ENCODE measurements at places on chromosomes 4 and X.

- DNase-seq, result no peak
These were observed 127.1 kb upstream of the ANXA3 start for GRCh38 chr4:78424461-78424860.

GRCh38 chr4:26248647-26249046 is 72.2 kb upstream of the RBPJ start:
- DNase-seq, result peak; percentile 72

DNA sequence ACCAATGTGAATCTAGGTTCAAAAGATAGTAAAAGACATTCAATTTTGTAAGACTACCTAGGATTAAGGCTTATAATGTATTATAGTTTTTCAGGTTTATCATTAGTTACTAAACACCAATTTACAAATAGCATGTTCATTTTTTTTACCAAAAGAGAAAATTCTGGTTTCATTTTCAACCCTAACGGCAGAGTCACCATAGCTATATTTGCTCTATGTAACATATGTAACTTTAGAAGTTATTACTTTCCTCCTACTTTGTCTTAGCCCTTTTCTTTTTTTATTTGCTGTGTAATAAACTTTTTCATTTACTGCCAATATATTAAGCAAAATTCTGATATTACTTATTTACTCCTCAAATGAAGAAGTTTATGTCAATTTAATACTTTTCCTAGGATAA is 639.6 kb downstream of the ARAP2 start:
- no peak for DNase-seq

GRCh38 chrX:44822601-44823000 is 21.2 kb upstream of the DUSP21 start:
- DNase-seq, result no peak

DNA sequence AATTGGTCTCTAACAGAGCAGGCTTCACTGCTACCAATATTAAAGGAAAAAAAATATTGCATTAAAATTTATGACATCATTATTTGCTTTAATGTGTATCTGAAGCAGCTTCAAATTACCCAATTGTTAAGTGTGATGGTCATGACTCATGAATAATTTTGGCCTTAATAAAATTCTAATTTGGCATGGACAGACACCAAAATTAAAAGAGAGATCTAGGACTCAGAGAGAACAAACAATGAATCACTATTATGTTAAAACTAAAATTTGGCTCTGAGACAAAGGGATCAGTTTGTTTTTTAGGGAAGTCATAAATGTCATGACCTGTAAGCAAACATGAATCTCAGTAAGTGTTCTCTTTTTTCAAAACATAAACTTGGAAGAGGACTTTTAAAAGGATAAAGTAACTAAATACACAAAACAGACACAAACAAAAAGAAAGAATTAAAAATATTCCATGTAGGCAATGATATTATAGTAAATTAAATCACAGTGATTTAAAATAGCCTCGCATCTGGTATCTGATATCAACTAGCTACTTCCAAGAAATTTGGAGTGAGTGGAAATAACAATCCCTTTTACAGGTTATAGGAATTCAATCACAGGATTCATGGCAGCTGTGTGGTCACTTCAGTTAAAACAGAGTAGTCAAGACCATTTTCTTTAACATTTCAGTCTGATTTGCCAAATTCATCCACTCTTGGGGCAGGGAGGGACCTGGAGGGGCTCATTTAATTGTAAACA is 11.6 kb downstream of the VEGFC start:
- peak; percentile 58 for DNase-seq

DNA sequence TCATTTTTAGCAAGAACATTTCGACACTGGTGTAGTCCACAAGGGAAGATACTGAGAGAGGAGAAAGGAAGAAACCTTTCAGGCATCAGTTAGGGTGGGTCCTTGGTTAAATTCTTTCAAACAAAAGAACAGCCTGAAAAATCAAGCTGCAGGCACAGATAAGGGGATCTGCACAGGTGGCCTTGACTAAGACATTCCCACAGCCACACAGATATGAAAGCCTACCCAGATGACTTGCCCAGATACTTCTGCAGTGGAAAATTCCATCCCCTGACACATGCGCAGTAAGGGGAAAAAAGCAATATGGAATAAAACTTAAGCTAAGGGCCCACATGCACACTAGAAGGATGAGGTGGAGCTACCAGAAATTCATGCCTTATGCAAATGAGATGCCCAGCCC is 8.9 kb upstream of the TMEM165 start:
- DNase-seq, result no peak

GRCh38 chr4:17064959-17065358 is 166.5 kb upstream of the LDB2 start:
- no peak for DNase-seq

GRCh38 chr4:149513081-149513480 is 302.6 kb downstream of the IQCM start:
- DNase-seq, result no peak

DNA sequence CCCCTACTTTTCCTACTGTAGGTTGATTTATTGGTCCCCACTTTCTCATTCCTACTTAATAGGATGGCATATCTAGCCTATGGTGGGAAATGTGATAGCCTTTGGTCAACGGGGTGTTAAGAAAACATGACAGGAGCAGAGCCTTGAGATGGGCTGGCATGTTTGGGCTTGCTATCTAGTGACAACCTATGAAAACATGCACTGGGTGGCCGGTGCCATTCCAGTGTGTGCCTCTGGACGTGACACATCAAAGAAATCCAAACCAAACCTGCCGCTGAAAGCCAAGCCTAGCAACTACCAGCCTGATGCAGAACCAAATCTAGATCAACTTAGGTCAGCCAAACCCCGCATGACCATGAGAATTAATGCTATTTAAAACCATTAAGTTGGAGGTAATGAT is 317.6 kb downstream of the DMD start:
- no peak for DNase-seq

- no peak for DNase-seq
These were observed 603 bp downstream of the MAD2L1 start for GRCh38 chr4:120065974-120066516.

GRCh38 chrX:123340696-123341095 is 156.6 kb downstream of the GRIA3 start:
- peak; percentile 20 for DNase-seq

DNA sequence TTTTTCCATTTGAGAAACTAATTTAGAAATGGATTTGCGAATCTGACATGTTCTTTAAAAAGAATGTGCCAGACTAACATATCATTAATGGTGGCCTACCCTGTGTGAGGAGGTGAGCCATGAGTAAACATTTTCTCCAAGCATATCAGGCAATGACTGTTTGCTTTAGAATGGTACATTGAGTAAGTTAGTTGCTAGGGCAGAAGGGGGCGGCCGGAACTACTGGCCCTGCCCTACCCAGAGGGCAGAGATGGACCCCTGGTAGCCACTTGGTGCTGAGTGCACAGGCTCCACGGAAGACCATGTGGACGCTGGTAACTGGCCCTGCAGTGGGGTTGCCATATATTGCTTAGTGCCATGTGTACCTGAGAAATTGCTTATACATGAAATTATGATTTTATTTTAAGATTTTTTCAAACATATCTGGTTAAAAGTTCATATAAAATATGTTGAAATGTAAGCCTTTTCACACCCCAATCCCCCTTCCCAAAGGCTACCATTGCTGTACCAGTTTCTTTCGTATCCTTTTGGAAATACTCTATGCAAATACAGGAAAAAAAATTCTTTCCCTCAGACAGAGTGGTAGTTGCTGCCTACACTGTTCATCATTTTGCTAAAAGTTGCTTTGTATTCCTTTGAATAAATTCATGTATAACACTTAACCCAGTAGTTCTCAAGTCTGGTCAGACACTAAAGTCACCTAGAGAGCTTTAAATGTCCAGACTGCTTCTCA is 8.8 kb downstream of the FNIP2 start:
- no peak for DNase-seq

GRCh38 chr4:111960241-111960667 is 185.0 kb upstream of the FAM241A start:
- DNase-seq, result peak; percentile 66

- peak; percentile 32 for DNase-seq
These were observed 556.7 kb upstream of the BOD1L1 start for GRCh38 chr4:14184265-14184664.

DNA sequence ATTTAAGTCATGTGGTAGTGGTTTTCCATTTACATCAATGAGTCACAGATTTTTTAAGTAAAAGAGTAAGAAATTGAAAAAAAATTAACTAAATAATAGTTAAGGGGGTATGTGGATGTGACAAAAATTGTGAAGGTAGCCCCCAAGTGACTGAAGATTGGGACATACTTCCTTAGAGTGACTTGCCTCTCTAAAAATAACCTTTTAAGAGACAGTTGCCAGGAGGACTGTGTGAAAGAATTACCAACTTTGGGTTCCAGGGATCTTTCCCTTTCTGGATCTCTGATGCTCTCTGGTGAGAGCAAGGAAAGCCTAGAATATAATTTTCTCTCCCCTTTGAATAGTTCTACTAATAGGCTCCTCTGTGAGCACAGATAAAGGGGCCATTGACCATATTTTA is 42.7 kb downstream of the NHSL2 start:
- DNase-seq, result no peak

- DNase-seq, result no peak
These were observed 44.9 kb upstream of the SLC2A9 start for GRCh38 chr4:10066206-10066605.

DNA sequence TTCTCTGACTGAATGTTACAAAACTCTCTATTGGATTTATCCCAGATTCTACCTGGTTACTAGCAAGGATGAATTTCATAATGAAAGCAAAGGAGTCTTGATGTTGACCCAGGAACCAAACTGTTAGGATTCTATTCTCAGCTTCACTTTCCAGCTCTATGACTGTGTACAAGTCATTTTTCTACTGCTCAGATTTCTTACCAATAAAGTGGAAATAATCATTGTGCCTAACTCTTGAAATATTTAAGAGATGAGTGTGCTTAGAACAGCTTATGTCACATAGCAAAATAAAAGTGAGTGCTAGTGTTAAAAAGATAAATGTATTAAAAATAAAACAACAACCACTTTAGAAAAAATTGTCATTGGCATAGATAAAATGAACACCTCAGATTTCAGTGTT is 45.6 kb downstream of the EPHA5 start:
- peak; percentile 18 for DNase-seq

GRCh38 chr4:106297245-106298035 is 18.6 kb downstream of the TBCK start:
- DNase-seq, result no peak

DNA sequence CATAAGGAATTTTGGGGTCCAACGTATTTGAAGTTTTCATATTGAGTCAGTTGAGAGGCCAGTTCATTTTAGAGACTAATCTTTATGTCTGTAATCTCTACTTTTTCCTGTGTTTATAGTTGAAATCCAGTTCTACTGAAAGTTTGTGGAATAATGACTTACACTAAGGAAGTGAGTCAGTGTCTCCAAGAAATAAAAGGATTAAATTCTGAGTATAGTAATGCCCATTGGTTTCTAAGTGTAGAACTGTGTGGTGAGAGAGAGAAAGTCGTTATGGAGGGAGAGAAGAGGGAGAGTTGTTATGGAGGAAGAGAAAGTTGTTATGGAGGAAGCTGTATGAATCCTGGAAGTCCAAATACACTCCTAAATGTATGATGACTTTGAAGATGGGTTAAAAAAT is 264.6 kb upstream of the HAND2 start:
- DNase-seq, result peak; percentile 76

DNA sequence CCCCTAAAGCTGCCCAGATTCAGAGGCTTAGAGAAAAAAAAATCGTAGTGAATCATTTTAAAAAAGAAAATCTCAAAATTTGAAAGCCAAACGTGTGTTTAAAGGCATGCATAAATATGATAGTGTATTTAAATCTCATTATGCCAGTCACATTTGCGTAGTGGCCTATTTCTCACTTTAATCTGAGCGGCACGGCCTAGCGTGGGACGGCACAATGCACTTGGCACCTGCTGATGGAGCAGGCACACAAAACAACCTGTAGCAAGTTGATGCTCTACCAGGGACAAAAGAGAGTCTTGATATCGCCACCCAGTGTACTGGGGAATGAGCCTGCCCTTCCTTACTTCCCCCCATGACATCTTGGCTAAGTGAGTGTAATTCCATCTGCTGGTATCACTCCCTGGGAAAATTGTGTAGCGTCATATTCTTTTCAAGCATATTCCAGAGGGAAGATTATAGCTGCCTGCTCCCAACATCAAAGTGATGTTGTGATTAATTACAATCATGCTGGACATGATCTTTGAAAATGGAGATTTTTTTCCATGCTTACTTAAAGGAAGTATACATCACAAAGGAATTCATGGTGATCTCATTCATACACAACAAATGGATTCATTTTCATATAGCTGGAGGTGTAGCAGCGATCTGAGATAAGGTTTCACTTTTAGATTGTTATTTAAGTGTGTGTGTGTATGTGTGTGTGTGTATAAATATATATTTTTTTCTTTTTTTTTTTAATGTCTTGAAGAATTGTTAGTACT is 138.8 kb downstream of the DCTD start:
- DNase-seq, result peak; percentile 11

DNA sequence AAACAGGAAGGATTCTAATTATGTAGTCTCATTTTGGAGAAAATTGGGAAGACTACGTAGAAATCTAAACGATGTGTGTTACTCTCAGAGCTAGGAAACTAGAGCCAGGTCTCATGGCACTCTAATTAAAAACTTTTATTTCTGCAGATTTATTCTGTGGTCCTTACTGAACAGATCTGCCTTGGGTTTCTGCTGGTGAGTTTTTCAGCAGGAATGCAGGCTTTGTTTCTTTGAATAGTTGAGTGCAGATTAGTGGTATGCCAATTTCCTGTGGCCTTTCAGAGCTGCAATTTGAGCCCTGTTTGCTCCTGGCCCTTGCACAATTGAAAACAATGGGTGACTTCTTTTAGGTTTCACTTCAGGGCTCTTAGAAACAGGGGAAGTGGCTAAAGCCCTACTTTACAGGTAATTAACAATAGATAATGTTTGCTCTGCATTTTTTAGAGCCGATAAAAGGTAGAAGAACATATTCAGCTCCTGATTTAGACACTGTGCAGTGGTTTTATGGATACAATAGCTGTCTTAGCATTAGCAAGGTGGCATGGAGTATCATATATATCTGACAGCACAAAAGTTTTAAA is 21.8 kb downstream of the SPRY1 start:
- peak; percentile 91 for DNase-seq

- DNase-seq, result no peak
These were observed 23.5 kb downstream of the INTS6L start for GRCh38 chrX:135543924-135544323.

- no peak for DNase-seq
These were observed 39.6 kb downstream of the KLF3 start for GRCh38 chr4:38703635-38704034.

DNA sequence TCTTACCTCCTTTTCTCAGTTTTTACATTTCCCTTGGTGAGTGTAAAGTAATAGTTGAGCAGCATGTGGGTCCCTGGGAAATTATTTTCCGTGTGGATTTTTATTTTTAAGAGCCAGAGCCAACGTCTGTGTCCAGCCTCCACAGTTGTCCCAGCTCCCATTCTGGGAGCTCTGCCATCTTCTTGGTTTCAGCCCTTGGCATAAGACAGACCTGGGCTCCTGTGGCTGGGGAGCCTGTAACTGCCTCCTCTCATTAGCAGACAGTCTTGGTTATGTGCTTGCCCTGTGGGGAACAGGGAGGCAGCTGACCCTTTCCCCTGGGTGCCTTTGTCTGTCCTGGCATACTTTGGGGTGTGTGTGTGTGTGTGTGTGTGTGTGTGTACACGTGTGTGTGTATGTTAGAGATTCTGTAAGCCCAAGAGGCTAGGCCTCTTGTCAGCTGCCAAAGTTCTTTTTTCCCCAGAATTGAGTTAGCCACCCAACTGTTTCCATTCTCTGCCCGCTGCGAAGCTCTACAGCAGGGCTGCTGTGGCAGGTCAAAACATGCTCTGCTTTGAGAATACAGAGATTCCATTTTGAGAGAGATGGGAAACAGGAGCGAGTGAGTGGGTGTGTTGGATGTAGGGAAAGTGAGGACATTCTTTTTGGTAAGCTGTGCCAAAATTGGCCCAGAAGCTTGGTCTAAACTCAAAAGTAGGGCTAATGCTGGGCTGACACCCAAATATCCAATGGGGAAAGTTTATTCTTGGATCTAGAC is 140.7 kb downstream of the TMEM164 start:
- no peak for DNase-seq

All from fibroblast of skin of right quadriceps (primary cell).